ENCODE measurements at places on chromosomes 12 and 14. TPM values are rescaled to one million over a fixed set of nuclear protein-coding genes. Genes with fewer than 3 reads are reported as not detected.

DNA sequence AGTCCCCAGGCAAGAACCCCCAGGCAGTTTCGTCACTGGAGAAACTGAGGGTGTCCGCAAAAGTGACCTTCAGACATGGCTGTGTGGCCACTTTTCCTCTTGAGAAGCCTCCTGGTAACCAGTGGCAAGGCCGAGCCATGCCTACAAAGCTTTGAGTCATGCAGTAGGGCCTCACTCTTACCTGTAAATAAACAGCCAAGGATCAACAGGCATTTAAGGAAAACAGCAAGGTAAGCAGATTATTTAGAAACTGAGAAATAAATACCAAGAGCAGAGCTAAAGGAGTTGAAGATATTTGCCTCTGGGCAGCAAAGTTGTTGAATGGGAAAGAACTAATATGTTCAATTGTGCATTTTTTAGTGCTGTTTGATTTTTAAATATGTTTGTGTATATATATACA, 141.0 kb upstream of the BCL2L14 start:
- DNase-seq: no peak

KCNA1 gene
- not detected for total RNA-seq

GRCh38 chr12:43241986-43242385, 310.0 kb downstream of the ADAMTS20 start:
- DNase-seq: no peak

SENP1 gene
- total RNA-seq: 13.2 TPM

PLEKHD1 gene
- 0.41 TPM for total RNA-seq

All from kidney epithelial cell (primary cell).